ENCODE measurements at places on chromosomes 12 and 14. TPM values are rescaled to one million over a fixed set of nuclear protein-coding genes. Genes with fewer than 3 reads are reported as not detected.

The COL2A1 gene
- 1.7 TPM for total RNA-seq

The LHX5 gene
- total RNA-seq: 0.50 TPM

The ZNF385A gene
- total RNA-seq: 11.6 TPM

The TEAD4 gene
- 37.9 TPM for total RNA-seq

The HSPB8 gene
- total RNA-seq: 43.3 TPM

The ABHD12B gene
- total RNA-seq: not detected

The KRT82 gene
- total RNA-seq: not detected

The RNASE4 gene
- total RNA-seq: 4.2 TPM

The SLC16A7 gene
- total RNA-seq: 1.8 TPM

The ZFYVE26 gene
- total RNA-seq: 30.8 TPM

The ARMH4 gene
- 4.2 TPM for total RNA-seq

The SH2B3 gene
- total RNA-seq: 30.5 TPM
